Cardiac muscle cell (in vitro differentiated cells and primary cell): ENCODE measurements at places on chromosomes 7 and 10. TPM values are rescaled to one million over a fixed set of nuclear protein-coding genes. Genes with fewer than 3 reads are reported as not detected.

Gene GDF2
- total RNA-seq = 3.5 and 5.8 TPM in 2 replicates

Gene ANKRD22
- total RNA-seq = not detected in 2 replicates

Gene CLEC2L
- 0.18 and 0.27 TPM in 2 replicates for total RNA-seq

Gene STEAP4
- not detected in 2 replicates for total RNA-seq

Gene PRKCQ
- total RNA-seq = 3.7 and 4.0 TPM in 2 replicates

Gene ENTPD1
- total RNA-seq = 0.95 and 1.1 TPM in 2 replicates

- DNase-seq = no peak
- no peaks in the 10 kb centered on the region for H3K27me3 ChIP-seq
- peak overlapping the region; percentile 41 for H3K4me3 ChIP-seq
- H3K27ac ChIP-seq = peak overlapping the region; percentile 94
- no peaks in the 10 kb centered on the region for H3K36me3 ChIP-seq
Measured at GRCh38 chr7:104983076-104983577, 30.9 kb upstream of the KMT2E start.

- peak; percentile 2 for DNase-seq
- peak overlapping the region; percentile 91 for H3K27ac ChIP-seq
- no peak overlapping the region for H3K4me3 ChIP-seq
- peaks cover 8% of the 10 kb centered on the region for H3K4me1 ChIP-seq
- H3K36me3 ChIP-seq = no peaks in the 10 kb centered on the region
Measured at GRCh38 chr7:72710983-72711382, 117.0 kb downstream of the TYW1B start.

DNA sequence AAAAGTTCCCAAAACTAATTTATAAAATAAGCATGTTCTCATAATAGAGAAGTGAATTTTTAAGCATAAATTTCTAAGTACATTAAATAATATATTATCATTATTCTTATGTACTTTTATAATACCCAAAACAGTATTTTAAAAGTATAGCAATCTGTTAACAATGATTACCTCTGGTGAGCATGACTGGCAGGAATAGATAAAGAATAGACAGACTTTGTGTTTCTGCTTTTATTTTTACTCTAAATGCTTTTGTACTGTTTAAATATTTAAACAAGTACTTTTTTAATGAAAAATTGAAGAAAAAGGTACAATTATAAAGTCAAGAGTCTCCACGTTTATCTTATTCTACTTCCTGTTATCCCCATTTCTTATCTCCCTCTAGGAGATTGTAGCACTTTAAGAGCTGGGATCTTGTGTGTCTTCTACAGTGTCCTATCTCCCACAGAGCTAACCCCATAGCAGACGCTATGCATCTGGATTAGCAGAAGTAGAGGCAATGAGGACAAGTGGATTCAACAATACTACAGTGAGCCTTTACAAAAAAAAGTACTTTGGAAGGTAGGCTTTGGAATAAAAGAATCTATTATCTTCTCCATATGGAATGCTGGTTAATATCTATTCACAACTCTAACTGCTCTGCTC is 42.9 kb downstream of the IDE start:
- H3K4me1 ChIP-seq = peaks cover 11% of the 10 kb centered on the region
- peaks cover 24% of the 10 kb centered on the region for H3K36me3 ChIP-seq
- H3K27ac ChIP-seq = peak overlapping the region; percentile 6
- no peaks in the 10 kb centered on the region for H3K27me3 ChIP-seq

- no peak for DNase-seq
- H3K4me1 ChIP-seq = no peaks in the 10 kb centered on the region
- H3K27me3 ChIP-seq = no peaks in the 10 kb centered on the region
- no peaks in the 10 kb centered on the region for H3K36me3 ChIP-seq
- H3K27ac ChIP-seq = no peak overlapping the region
Measured at GRCh38 chr10:69088801-69089501, 1.0 kb downstream of the SRGN start.

DNA sequence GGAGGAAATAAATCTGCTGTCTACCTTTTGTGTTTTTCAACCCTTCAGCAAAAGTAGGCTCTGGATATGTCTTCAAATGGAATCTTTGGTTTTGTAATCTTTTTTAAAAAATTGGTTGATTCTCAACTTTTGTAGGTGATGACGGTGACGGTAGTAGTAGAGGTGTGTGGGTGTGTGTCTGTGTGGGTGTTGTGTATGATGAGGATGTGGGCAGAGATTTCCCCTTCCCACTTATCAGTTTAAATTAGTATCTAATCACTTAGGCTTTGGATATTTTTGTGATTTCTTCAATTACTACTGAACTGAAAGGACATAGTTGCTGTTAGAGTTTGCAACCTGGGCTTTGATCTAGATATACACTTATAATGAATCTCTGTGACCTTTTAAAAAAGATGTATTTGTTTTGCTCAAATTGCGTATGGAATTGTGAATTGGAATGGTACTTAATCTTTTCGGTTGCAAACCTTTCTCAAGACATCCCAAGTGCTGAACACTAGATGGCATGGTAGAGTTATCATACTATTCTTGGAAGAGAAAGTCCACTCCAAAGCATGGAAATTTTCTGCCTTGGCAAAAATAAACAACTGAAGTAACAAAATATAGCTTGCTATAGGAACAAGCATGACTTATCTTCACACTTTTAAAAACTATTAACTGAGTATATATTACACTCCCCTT is 51.9 kb upstream of the A1CF start:
- no peak overlapping the region for H3K4me3 ChIP-seq
- no peak overlapping the region for H3K27ac ChIP-seq
- H3K27me3 ChIP-seq = no peaks in the 10 kb centered on the region
- peak; percentile 68 for DNase-seq
- H3K4me1 ChIP-seq = no peaks in the 10 kb centered on the region

GRCh38 chr7:121515630-121516401 is 119.7 kb upstream of the FAM3C start:
- H3K27ac ChIP-seq = no peak overlapping the region
- H3K4me1 ChIP-seq = no peaks in the 10 kb centered on the region
- H3K27me3 ChIP-seq = no peaks in the 10 kb centered on the region
- H3K36me3 ChIP-seq = no peaks in the 10 kb centered on the region
- no peak for DNase-seq

DNA sequence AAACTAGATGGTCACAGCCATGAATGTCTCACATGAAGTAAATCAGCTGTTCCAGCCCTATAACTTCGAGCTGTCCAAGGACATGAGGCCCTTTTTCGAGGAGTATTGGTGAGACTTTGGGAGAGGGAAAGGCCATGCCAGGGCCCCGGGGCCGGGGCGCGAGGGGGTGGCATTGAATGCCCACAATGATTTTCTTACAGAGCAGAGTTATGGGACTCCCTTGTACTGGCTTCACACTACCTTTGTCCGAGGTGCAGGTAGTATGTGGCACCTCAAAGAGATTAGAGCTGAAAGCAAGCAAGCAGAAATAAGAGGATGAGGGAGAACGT is 407 bp downstream of the ELOVL3 start:
- no peak overlapping the region for H3K4me3 ChIP-seq
- H3K27ac ChIP-seq = no peak overlapping the region
- H3K4me1 ChIP-seq = peaks cover 5% of the 10 kb centered on the region
- H3K27me3 ChIP-seq = peaks cover 61% of the 10 kb centered on the region
- no peaks in the 10 kb centered on the region for H3K36me3 ChIP-seq

DNA sequence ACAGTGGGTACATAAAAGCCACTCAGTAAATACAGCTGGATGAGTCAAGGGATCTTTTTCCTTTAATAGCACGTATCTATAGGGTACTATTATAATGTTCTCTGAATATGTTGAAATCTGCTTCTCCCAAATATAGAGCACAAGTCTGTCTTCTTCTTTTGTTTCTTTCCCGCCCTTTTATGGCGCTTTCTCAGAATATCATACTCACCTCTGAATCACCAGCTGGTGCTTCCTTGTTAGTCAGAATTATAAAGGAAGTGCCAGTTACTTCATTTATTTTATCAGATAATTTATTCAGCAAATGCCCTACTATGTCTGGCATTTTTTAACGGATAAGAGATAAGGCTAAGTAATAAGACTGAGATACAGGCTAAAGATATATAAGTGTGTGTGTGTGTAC is 772.9 kb downstream of the SORCS3 start:
- H3K27ac ChIP-seq = no peak overlapping the region
- no peak for DNase-seq
- no peaks in the 10 kb centered on the region for H3K36me3 ChIP-seq
- no peaks in the 10 kb centered on the region for H3K27me3 ChIP-seq
- no peaks in the 10 kb centered on the region for H3K4me1 ChIP-seq

DNA sequence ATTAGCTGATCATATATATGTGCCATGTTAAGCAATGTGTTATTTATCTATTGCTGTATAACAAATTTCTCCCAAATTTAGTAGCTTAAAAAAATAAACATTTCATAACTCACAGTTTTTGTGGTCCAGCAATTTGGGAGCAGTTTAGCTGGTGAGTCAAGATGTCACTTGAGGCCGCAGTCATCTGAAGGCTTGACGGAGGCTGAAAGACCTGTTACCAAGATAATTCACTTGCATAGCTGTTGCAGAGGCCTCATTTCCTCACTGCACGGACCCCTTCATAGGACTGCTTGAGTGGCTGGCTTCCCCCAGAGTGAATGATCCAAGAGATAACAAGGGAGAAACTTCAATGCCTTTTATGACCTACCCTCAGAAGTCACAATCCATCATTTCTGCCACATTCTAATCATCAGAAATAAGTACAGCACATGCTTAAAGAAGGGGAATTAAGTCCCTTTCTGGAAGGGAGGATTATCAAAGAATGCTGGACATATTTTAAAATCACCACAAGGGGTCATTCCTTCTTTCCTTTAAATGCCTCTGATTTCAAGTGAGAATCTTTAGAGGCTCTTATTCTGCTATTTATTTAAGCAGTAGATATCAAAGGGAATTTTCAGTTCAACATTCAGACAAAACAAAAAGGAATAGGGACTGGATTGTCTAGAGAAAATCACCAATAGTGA is 10.5 kb upstream of the SRPK2 start:
- no peaks in the 10 kb centered on the region for H3K36me3 ChIP-seq
- no peak overlapping the region for H3K27ac ChIP-seq
- H3K27me3 ChIP-seq = no peaks in the 10 kb centered on the region
- H3K4me3 ChIP-seq = no peak overlapping the region

DNA sequence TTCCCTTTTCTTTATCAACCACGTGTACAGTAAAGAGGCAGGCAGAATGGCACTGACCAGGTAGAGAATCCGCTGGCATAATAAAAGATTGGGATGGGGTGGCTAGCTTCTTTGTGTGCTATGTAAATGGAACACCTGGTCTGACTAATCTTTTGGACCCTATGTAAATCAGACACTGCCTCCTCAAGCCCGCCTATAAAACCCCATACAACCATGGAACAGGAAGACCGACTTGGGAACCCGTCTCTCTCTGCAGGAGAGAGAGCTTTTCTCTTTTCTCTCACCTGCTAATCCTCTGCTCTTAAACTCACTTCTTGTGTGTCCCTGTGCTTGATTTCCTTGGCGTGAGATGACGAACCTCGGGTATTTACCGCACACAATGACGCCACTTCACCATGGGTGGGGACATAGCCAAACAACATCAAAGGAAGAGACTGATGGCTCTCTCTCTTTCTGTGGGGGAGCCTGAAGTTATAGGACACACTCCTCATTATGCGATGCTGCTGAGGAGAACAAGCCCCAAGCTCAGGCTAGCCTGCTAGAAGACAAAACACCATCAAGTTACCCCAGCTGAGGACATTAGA is 94.2 kb downstream of the ARL5B start:
- H3K4me1 ChIP-seq = no peaks in the 10 kb centered on the region
- no peak overlapping the region for H3K4me3 ChIP-seq
- no peak overlapping the region for H3K27ac ChIP-seq
- no peaks in the 10 kb centered on the region for H3K36me3 ChIP-seq
- DNase-seq = no peak
- no peaks in the 10 kb centered on the region for H3K27me3 ChIP-seq

DNA sequence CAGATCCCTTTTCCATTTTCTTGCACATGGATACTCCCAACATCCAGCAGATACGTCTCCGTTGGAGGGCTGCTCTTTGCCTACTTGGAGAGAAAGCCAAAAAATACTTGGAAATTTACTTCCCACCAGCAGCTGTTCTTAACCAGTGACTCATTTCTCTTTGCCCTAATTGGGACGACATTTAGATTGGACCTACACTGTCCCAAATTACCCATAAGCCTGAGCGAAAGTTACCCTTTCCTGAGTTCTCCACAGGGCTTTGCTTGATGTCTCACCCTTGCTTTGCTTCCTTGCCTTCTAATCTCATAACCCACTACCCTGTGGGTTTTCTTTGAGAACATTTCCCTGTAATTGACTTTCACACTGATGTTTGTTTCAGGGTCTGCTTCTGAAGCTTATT is 48.1 kb downstream of the SAMD8 start:
- H3K27ac ChIP-seq = no peak overlapping the region
- no peaks in the 10 kb centered on the region for H3K27me3 ChIP-seq
- H3K4me1 ChIP-seq = no peaks in the 10 kb centered on the region
- DNase-seq = no peak

- H3K4me1 ChIP-seq = peaks cover 10% of the 10 kb centered on the region
- no peak overlapping the region for H3K4me3 ChIP-seq
- no peak for DNase-seq
- H3K27me3 ChIP-seq = no peaks in the 10 kb centered on the region
- no peaks in the 10 kb centered on the region for H3K36me3 ChIP-seq
Measured at GRCh38 chr10:102434394-102435132, 2.2 kb upstream of the CUEDC2 start.
